ENCODE measurements at places on chromosomes 16 and 17.

DNA sequence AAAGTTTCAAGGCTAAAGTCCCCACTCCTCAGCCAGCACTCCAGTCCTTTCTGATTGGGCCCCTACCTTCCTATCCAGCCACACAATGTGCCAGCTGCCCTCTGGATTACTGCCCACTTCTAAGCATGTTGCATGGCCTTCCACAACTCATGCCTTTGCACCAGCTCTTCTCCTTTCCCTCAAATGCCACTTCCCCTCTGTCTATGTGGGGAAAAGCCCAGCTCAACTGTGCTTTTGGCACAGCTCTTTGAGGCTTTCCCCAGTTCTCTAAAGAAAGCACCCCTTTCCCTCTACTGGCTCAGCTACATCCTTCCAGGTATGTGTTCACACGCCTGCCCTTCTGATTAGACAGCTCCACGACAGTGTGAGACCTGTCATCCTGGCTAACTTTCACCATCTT lies 18.5 kb downstream of the GTF3C1 start:
- DNase-seq, result no peak

DNA sequence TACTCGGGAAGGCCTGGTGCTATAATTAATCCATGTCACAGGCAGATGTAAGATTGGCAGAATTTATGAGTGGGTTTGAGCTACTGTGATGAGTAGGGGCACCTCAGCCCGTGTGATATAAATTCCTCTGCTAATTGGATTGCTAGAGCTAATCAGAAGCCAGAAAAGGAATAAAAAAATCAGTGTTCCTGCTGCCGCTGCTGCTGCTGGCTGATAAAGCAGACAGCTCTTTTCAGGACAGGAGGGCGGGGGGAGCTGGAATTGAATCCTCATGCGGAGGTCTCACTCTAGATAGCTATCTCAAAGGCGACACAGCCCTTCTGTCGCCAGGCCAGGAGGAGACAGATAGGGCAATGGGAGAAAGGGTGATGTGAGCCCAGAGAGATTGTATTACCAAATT lies 182.7 kb upstream of the ZFHX3 start:
- DNase-seq, result no peak

DNA sequence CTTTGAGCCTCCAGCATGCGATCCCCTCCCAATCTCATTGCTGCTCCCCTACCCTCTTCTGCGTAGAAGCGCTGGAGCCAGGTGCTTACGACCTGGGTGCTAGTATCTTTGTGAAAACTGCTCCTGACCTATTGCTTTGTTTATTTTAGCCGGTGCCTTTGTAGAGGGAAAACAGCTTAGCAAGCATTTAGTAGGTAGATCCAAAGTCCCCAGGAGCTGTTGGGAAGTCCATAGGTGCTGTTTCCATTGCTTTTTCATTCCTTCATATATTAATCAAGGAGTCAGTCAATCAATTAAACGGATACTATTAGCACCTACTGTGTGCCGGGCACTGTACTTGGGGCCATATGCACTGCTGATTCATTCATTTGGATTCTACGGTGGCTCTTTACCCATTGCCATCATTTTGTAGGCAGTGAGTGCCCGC lies 497.6 kb downstream of the WWOX start:
- DNase-seq, result no peak

GRCh38 chr17:36066365-36066985 lies 2.4 kb downstream of the CCL18 start:
- DNase-seq, result peak; percentile 69

- DNase-seq, result no peak
Observed at GRCh38 chr17:75241502-75241901, 19.9 kb downstream of the GGA3 start.

- peak; percentile 27 for DNase-seq
Observed at GRCh38 chr17:44200478-44201155, 933 bp upstream of the ATXN7L3 start.

GRCh38 chr17:33671491-33671890 lies 378.4 kb upstream of the ASIC2 start:
- no peak for DNase-seq

GRCh38 chr17:76500747-76501017 lies 541 bp downstream of the RHBDF2 start:
- no peak for DNase-seq

GRCh38 chr17:80362428-80363119 lies 52.4 kb upstream of the ENDOV start:
- DNase-seq, result no peak

DNA sequence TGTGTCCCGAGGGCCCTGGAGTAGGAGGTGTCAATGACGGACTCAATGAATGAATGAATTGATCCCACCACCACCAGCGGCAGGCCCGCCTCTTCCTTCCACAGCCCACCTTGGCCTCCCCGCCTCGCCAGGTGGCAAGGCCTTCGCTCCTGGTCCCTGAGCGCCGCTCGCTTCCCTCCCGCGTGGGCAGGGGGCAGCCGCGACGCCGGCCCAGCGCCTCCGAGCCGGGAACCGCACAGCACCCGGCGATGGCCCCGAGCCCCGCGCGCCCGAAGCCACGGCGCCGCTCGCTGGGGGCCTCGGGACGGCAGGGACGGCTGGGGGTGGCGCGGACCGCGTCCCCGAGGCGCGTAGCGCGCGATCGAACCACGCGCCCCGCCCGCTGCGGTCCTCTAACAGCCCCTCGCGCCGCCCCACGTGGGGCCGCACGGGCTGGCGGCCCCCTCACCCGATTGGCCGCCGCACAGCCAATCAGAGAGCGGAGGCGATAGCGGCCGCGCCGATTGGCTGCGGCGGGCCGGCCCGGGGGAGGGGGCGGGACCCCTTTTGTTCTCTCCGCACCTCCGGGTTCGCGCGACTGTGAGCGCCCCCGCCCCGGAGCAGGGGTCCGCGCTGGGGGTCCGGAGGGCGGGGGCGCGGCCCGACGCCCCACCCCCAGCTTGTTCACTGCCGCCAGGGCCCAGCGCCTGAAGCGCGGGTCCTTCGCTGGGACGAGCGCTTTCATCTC lies 31.4 kb downstream of the ACTG1 start:
- DNase-seq, result peak; percentile 49

DNA sequence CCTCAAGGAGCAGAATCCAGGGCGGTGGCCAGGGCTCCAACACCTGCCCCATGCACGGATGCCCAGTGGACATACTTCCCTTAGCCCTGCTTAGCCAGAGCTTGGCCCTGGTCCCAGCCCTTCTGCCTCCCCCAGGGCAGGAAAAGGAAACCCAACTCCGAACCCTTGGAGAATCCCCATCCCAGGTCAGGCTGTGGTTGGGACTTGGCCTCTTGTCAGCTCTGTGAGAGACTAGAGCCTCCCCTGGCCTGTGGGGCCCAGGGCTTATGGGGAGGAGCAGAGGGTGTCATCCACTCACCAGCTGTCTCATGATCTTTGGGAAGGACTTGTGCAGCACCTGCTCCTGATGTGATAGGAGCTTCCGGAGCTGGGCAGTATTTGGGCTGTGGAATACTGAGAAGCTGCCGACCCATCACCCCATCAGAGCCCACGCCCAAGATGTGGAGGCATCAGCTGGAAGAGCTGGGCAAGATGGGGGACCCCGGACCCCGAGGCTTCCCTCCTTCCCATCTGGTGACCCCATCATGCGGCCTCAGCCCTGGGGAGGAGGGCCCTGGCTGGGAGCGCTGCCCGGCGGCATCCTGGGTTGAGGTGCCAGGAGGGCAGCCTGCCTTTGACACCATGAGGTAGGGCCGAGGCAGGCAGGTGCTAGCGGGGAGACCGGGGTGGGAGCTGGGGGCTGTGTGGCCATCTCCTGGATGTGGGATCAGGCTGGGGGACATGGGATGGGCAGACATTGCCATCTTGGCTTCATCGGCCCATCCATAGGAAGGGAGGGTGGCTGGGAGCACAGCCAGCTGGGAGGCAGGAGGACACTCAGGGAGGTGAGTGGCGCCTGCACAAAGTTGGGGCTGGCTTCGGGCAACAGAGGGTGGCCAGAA lies 45.1 kb downstream of the TNFRSF13B start:
- no peak for DNase-seq

GRCh38 chr16:3175157-3176093 lies 12.6 kb upstream of the OR1F1 start:
- peak; percentile 93 for DNase-seq

GRCh38 chr17:3610523-3610922 lies 1.3 kb upstream of the TRPV1 start:
- DNase-seq, result no peak

DNA sequence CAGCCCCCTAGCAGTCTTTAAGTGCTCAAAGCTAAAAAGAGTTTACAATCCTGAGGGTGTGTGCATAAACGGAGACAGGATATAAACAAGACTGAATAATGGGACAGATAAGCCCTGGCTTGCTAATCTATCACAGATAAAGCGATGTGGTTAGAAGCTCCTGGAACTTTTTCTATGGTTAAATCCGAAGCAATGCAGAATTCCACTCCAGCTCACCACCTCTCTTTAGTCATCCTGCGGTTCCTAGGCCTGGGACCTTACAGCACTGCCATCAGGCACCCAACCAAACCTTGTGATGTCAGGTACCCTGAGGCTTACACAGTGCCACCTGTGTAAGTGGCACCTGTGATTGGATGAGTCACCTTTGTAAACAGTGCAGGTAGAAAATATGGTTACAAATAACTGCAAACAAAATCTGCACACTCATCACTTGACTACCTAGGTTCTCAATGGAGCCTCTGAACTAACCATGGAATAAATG lies 31.5 kb upstream of the B4GALNT2 start:
- DNase-seq, result no peak

DNA sequence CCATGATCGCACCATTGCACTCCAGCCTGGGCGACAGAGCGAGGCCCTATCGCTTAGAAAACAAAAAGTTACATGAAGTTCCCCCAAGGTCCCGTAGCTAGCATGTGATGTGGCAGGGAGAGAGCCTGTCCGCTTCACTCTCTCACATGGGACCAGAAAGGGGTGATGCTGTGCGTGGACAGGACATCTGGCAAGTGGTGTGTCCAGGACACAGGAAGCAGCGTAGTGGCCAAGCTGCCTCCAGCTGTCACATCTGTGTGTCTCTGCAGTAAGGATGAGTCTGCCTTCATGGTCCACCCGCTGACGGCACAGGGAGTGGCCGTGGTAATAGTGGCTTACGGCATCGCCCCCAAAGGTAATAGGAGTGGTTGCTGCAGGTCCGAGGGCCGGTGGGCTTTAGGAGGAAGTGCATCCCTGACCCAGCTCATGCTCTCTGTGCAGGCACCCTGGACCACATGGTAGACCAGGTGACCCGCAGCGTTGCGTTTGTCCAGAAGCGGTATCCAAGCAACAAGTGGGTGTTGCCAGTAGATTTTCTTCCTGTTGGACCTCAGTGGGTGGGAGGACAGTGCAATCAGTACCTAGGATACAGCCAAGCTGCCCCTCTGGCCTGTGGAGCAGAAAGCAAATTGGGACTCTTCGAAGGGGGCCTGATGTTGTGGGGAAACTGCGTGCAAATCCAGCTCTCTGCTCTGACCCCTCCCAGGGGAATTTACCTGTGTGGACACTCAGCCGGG lies 9.5 kb upstream of the BIRC5 start:
- DNase-seq, result no peak

DNA sequence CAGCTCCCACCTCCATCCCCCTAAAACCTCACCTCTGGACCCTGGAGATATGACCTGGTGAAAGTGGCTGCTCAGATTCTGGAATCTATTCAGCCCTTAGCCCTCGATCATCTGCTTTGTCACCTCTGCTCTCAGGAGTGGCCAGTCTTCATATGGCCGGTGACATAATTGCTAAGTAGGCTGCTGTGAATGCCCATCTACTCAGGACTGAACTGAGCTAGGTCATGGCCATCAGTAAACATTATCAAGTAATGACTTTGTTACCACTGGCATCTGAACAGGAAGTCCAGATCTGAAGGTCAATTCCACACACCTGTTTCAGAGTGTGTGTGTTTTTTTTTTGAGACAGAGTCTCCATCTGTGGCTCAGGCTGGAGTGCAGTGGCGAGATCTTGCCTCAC lies 78.6 kb downstream of the CDK5R1 start:
- no peak for DNase-seq

- peak; percentile 3 for DNase-seq
Observed at GRCh38 chr17:57735707-57736106, 9.4 kb downstream of the CCDC182 start.

DNA sequence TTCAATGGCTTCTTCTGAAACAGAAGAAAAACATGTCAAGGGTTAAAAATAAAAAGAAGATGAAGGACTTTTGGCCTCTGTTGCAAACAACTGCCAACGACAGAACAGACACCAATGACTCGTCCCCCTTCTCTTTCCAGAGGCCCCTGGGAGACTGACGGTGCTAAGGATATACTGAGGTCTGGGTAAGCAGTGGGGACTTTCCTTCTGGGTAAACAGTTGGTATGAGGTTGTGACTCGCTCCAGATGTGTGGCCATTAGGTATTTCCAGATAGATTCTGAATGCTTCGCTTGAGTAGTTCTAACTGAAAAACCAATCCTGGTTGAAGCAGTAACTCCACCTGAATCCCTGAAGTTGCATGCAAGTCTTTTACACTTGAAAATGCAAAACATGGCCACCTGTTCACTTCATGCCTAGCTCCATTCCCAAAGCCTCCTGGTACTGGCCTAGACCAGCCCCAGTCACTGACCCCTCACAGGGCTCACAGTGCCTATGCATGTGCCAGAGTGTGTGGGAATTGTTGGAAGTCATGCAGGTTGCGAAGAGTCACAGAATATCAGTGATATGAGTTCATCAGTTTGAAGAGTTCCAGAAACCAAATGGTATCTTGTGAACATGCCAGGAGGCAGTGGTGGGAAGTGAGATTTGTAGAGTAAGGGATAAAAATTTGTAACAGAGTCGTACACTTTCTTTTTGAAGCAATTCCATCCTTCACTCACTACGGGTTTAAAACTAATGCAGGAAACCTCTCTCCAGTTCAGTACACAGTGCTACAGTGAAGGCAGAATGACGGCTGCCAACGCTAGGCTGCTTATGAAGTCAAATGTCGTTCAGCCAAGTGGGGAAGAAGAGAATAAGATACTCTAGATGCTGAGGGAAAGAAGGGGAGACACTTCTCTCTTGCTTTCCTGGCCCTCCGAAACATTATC lies 217.8 kb downstream of the ZFHX3 start:
- DNase-seq, result peak; percentile 10

DNA sequence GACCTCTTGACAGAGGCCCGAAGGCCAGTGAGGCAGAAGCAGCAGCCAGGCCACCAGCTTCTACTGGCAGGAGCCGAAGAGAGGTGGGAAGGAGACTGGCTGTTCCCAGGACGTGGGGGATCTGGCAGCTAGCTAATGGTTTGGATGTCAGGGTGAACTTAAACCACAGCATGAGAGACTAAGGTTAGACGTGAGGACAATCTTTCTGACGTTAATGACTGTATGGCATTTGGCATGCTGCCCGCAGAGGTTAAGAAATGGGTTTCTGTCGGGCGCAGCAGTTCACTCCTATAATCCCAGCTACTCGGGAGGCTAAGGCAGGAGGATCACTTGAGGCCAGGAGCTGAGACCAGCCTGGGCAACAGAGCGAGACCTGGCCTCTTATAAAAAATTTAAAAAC lies 6.3 kb upstream of the KRT13 start:
- DNase-seq, result no peak

GRCh38 chr17:59619035-59619297 lies 729 bp upstream of the CLTC start:
- DNase-seq, result no peak

All from activated CD4-positive, alpha-beta T cell treated with anti-CD3 and anti-CD28 coated beads, Interleukin-2, Interleukin-6, amounts not matched to agents 100 ng/mL and 50 ng/mL, durations not matched to agents 16 hours and 8 hours (primary cell).